Kidney glomerular epithelial cell (primary cell): ENCODE measurements at places on chromosomes 2 and 18.
A peak's percentile ranks its signal among the peaks of the same experiment; 100 is the strongest.

DNA sequence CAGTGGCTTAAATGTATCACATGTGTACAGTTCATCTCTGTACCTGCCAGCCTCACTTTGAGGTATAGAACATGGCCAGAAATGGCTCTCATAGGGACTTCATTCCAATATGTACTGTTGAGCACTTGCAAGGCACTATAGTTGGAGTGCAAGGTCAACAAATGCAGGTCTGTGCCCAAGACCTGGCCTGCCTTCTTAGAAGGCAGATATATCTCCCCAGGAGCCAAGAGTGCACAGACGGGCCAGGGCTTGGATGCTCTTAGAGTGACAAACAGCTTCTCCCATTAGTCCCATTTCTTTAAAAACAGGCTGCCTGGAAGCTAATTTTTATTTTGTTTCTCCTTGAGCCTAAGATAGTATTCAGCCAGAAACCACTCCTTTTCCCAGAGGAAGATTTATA lies 7.3 kb downstream of the TEX261 start:
- DNase-seq, result no peak

- no peak for DNase-seq
Observed at GRCh38 chr2:102356381-102356712, 751 bp downstream of the IL18R1 start.

DNA sequence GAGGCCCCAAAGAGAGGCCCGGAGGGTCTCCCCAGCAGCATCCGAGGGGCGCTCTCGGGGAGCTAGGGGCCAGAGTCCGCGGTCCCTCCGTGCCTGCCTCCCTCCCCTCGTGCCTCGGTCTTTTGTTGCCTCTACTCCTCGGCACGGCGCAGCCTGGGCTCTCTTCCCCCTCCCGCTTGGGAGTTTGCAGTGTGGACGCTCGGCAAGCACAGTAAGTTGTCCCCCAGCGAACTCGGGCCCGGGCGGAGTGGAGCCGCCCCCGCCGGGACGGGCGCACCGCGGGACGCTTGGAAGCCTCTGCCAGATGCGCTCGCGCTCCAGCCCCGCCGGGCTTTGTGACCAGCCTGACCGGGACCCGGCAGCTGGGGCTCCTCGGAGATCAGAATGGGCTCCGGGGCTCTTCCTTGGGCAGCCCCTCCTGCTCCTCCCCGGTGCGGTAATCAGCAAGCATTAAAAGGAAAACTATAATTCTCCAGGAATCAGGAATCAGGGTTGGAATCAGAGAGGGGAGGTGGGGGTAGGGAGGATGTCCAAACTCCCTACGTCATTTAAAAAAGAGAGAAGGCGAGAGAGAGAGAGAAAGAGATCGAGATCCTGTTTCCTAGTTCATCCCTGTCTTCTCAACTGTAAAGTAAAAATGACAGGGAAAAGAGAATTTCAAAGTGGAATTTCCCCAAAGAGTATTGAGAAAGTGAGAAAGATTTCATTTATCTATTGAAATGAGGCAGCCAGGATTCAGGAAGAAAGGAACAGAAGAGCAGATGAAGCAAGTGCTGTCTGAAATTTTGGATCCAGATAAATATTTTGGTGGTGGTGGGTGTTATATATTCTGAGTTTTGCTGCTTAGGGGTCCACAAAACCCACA lies 786 bp upstream of the TMEM200C start:
- no peak for DNase-seq

GRCh38 chr2:159217676-159218075 lies 68.8 kb downstream of the WDSUB1 start:
- no peak for DNase-seq

DNA sequence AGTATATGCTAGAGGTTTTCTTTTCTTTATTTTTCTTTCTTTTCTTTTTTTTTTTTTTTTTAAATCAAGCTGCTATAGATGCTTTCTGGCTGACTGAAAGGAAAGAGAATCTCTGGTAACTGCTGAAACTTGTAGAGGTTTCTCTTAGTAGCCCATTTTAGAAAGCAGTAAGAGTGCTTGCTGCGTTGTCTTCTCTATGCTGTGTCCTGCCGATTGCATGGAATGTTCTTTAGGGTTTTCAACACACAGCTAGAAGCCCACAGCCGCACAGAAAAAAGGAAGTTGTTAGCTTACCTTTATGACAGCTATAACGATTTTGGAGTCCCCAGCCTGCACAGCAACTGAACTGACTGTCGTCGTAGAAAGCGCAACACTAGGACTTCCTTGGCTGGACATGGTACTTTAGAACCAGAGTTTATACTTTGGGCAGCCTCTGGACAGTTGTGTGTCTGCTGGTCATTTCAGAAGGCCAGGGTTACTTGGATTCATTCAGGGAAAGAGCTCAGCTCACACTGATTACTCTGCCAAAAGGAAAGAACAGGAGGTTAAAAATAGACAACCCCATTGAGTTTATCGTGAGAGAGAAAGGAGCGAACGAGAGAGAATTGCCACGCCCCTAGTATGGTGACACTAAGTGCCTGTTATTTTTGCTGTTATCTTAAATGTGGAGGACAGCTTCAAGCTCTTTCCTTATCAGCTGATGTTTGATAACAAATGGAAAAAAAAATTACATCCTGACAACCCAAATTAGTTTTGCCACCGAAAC lies at the start of gene CCDC141:
Gene CCDC141, minus strand, starts transcription at position 592 of the 766 bp plus-strand sequence. Its CDS starts 196 bp downstream, at position 396.
- DNase-seq, result no peak

DNA sequence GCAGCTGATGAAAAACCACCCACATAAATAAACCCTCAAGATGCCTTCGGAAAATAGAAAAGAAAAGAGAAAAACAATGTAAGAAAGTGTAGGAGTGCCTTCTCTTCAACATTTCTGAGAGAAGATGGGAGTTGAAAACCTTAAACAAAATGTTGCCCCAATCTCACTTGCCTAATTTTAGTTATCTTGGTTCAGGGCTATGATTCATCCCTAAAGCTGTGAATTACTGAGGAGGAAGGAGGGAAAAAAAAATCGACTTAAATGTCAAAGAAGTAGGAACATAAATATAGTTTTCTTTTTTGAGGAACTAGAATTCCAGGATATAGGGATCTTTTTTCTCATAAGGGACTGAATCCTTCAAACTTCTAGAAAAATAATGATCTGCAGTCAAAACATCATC lies 360.3 kb downstream of the TGIF1 start:
- no peak for DNase-seq

GRCh38 chr2:231674587-231675338 lies 33.6 kb upstream of the PTMA start:
- DNase-seq, result peak; percentile 55

DNA sequence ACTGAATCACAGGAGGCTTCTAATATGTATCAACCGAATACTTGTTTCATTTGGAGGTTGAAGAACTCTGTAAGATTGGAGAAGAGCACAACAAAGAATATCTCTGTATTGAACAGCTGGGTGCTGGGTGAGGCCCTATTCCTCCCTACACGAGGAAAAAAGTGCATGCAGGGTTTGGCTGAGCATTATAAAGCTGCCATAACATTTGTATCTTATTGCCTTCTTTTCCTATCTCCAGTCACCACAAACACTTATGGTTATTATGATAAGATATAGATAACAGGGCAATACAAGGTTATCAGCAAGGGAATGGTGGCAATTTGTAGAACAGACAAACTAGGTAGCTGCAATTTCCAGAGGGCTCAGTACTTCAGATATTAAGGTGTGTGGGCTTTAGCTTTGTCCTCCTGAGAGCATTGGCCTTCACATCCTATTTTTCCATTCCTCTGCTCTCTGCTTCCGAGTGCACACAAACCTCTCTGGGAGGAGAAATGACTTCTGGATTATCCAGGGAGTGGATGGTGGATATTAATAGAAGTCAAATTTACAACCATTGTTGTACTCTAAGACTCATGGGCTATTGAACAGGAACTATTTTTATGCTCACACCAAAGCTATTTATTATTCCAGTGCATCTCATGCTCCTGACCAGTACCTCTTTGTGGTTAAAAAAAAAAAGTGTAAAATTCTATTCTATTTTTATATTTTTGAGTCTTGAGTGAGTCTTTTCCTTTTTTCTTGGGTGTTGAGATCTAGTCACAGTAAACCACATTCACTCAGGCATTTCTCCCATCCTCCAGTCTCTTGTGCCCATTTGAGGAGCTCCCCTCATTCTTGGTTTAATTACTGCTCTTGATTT lies 248.4 kb downstream of the ETAA1 start:
- peak; percentile 56 for DNase-seq

GRCh38 chr2:100822587-100823248 lies 2.8 kb downstream of the NPAS2 start:
- no peak for DNase-seq

GRCh38 chr2:99682275-99683060 lies 192.7 kb upstream of the REV1 start:
- DNase-seq, result no peak

DNA sequence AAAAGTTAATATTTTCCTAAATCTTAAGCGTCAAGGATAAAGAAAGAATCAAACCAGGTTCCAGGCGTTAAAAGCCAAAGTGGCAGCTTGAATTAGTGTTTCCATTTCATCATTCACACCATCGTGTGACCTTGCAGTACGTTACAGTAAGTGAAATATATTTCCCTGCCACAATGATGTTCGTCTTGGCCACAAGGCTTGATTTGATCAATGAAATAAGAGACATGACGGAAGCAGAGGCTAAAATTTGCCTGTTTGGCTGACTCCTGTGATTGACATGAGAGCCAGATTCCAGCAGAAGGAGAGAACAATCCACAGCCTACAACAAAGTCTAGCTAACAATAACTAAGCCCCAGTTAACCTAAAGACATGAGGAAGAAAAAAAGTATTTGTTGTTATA lies 62.0 kb downstream of the ASXL2 start:
- DNase-seq, result no peak

GRCh38 chr2:210363261-210363660 lies 48.3 kb upstream of the MYL1 start:
- no peak for DNase-seq

- no peak for DNase-seq
Observed at GRCh38 chr2:97963079-97963406, 32.7 kb downstream of the TMEM131 start.

- DNase-seq, result no peak
Observed at GRCh38 chr2:201759567-201759966, 21.2 kb downstream of the ALS2 start.

GRCh38 chr2:223886726-223887125 lies 49.3 kb upstream of the AP1S3 start:
- no peak for DNase-seq

DNA sequence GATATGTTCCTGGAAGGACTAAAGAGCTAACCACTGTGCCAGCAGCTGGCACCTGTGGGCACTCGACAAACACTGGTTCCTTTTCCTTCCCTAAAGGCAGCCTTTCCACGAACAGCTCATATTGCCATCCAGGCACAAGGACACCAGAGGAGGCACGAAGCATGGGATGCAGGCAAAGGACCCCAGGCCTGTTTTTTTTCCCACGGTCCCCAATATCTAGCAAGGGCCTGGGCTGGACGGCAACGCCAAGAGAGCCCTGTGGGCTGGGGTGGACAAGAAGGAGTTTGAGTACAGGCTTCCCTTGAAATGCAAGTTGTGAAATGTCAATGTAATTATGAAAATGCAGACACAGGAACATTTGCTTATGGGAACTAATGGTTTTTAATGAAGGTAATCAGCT lies 135.9 kb downstream of the CYP26B1 start:
- no peak for DNase-seq

DNA sequence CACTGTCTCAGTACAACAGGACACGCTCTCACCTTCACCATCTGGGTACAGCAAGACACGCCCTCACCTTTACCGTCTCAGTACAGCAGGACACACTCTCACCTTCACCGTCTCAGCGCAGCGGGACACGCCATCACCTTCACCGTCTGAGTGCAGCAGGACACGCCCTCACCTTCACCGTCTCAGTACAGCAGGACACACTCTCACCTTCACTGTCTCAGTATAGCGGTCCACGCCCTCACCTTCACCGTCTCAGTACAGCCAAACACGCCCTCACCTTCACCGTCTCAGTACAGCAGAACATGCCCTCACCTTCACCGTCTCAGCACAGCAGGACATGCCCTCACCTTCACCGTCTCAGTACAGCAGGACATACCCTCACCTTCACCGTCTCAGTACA lies 109.9 kb upstream of the CTDP1 start:
- DNase-seq, result no peak

GRCh38 chr2:70671092-70671675 lies 96.8 kb downstream of the ADD2 start:
- DNase-seq, result no peak

GRCh38 chr2:73939419-73939818 lies 12.7 kb downstream of the DGUOK start:
- DNase-seq, result no peak

DNA sequence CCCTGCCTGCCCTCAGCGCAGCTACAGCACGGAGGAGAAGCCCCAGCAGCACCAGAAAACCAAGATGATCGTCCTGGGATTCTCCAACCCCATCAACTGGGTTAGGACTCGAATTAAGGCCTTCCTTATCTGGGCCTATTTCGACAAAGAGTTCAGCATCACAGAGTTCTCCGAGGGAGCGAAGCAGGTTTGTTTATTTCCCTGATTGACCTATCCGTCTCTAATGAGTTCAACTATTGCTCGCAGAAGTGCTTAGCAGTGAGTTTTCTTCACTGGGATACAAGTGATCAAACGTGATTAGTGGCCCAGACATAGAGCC lies 639 bp downstream of the MAIP1 start:
- no peak for DNase-seq

DNA sequence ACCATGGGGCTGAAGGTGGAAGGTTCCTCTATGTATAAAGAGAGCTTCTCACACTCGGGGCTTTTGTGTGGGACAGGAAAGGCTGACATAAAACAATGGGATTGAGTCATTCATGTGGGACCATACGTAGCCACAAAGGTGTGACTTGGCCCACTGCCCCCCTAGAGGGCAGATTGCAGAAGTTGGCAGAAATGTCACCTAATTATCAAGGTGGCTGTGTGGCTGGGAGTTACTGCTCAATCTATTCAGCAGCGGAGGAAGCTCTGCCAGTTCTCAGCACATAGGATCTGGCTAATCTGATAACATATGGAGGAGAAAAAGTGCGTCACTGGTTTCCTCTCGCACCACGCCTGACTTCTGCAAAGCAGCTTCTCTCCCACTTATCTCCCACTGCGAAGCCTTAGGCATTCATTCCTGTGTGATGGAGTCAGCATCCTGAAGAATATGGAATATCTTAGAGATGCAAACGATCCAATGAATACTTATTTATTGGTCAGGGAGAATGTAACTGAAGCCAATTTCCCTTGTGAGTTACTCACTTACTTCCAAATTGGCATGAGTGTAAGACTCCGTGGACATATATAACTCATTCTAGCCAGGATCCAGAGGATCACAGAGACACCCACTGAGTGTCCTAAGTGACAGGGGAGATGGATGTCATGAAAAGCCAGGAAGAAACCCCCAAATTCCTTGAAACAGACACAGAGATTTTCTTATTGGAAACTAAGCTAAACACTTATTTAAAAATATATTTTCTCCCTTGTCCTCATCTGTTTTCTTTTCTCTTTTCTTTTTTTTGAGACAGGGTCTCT lies 344.8 kb downstream of the TGIF1 start:
- DNase-seq, result no peak

GRCh38 chr2:24083567-24084385 lies 858 bp downstream of the TP53I3 start:
- DNase-seq, result peak; percentile 73

GRCh38 chr2:126531029-126531428 lies 124.9 kb upstream of the GYPC start:
- DNase-seq, result no peak
